Motor neuron (in vitro differentiated cells): ENCODE measurements at places on chromosomes 7 and 10. TPM values are rescaled to one million over a fixed set of nuclear protein-coding genes. Genes with fewer than 3 reads are reported as not detected.

- ATAC-seq = peak; percentile 63
Observed at GRCh38 chr10:24465891-24466818, 257.2 kb downstream of the KIAA1217 start.

DNA sequence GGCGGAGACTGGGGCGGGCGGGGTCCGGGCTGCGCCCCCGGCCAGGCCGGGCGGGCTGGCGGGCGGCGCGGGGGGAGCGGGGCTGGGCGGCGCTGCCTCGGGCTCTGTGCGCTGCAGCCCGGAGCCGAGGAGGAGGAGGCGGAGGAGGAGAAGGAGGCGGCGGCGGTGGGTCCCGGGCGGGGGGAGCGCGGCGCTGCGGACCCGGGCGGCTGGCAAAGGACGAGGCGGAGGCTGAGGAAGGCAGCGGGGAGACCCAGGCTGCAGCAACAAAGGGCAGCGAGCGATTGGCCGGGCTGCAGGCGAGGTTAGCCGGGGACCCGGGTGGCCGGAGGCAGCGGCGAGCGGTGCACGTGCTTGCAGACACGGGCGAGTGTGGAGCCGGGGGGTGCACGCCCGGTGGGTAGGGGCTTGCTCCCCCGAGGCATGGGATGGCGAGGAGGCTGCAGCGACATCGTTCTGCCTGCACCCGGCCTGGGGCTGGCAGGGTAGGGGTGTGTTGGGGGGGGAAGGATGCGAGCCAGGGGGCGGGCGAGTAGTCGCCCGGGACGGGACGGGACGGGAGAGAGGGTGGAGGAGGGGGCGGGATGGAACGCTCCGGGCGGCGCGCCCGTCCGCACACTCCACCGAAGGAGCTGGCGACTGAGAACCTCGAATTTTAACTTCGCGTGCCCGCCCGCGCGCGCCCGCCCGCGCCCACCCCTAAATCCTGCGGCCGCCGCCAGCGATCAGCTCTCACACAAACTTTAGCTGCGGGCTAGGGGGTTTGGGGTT lies 844 bp upstream of the KAT6B start:
- ATAC-seq = peak; percentile 26

- no peak for ATAC-seq
Observed at GRCh38 chr7:138871814-138872090, 73.8 kb upstream of the ATP6V0A4 start.

DNA sequence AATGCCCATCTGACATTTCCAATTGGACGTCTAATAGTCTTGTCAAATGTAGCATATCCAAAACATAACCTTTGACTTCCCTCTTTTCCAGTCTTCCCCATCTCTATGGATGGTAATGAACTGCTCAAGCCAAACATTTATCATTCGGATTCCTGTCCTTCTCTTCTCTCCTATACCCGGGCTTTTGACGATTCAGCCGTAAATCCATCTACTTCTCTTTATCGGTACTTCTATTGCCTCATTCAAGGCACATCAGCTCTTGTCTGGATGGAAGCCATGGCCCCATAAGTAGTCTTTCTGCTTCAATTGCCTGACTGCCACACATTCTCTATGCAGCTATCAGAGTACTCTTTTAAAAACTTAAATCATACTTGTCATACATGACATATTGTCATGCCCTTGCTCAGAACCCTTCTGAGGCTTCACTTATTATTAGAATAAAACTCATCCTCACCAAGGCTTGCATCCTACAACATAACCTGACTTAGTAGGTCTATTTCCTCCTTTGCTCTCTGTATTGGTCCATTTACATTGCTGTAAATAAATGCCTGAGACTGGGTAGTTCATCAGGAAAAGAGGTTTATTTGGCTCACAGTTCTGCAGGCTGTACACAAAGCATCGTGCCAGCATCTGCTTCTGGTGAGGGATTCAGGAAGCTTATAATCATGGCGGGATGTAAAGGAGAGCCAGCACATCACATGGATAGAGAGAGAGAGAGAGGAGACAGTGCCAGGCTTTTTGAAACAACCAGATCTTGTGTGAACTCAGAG lies 37.8 kb downstream of the ST8SIA6 start:
- no peak for ATAC-seq

DNA sequence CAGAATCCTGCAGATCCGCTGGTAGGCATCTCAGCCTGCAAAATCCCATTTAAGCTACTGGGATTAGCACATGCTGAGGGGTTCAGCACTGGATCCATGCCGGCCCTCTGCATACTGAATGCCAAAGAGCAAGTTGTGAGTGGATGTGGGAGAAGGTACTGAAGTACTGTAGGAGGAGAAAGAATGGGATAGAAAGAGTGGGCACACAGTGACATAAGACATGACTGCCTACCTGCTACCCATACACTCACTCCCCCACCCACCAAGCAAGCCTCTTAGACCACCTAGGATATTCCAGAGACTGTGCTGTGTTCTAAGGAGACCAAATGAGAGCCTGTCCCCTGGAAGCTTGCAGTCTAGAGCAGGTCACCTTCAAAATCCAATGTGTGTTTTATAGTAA lies 215.9 kb downstream of the FRMD4A start:
- ATAC-seq = no peak

GRCh38 chr7:110347081-110347480 lies 743.8 kb upstream of the LRRN3 start:
- ATAC-seq = no peak

Gene DDC
- not detected in 2 replicates for total RNA-seq

Gene MRPL43
- total RNA-seq = 97.8 and 101 TPM in 2 replicates
